ENCODE measurements at places on chromosomes 3 and 15.

GRCh38 chr15:69454953-69455352, 2.3 kb downstream of the RPLP1 start:
- no peak for ATAC-seq

DNA sequence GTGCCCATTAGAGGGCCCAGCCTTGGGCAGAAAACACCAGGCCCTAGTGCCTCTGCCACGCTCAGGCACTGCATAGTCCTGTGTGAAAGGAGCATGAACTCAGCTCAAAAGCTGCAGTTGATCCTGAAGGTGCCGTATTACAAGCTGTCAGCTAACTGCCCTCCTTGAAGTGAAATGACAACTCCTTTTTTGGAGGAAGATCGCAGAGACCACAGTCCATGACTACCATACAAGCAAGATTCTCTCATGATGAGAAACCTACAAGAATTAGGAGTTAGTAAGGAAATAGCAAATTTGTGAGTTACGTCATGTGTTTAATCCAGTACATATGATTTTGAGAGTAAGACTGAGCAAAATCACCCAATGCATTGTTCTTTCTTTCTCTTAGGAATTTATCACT, 513.9 kb upstream of the NR2F2 start:
- no peak for ATAC-seq

- ATAC-seq = no peak
These were observed 136.1 kb upstream of the UBE2E1 start for GRCh38 chr3:23669541-23670255.

DNA sequence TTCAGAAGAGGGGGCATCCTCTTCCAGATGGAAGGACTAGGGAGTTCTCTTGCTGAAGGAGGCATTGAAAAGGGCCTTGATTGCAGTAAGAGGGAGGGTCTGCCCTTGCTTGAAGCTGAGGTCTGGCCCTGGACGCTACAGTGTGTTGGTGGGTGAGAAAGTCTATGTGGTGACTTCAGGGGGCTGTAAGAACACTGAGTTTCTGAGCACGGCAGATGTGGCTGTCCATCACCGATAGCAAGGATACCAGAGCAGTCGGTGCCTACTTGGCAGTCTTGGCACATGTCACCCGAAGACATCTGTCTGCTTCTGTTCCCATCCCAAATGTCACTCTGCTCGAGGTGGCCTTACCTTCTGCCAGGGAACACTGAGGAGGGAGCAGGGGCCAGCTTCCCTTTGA, 631.1 kb upstream of the CFAP20DC start:
- ATAC-seq = no peak

DNA sequence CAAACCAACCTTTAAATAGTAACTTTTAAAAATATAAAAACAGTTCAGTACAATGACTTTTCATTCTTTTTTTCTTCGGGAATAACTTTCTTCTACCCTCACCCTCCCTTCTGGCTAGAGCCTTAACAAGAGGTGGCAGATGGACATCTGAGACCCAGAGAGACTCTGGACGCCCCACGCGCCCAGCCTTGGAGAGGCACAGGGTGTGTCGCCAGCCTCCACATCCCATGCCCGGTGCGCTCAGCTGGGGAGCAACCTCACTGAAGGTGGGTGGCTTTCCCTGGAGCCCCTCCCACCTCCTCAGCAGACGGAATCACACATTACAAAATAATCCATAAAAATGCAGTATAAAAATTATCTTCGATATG, 49.5 kb downstream of the TLE3 start:
- ATAC-seq = no peak

Data from gastroesophageal sphincter (tissue), 4 donors.